ENCODE measurements at places on chromosomes 6 and 20.

- DNase-seq, result no peak
Measured at GRCh38 chr6:157651731-157652490, 171.1 kb upstream of the SNX9 start.

DNA sequence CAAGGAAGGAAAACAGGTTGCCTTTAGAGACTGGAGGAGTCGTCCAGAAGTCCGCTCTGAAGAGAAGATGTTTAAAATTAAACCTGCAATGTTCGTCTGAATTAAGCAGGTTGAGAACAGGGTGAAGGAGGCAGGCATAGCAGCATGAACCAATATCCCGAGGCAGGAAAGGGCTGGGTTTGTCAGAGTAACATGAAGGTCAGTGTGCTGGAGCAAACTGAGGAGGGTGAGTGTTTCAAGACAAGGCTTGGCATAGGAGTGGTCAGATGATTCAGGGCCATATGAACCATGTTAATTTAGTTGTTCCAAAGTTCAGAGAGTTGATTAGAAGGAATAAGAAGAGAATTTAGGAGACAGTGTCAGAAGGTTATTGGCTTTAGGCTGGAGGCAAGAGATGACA, 93.3 kb downstream of the UTRN start:
- no peak for DNase-seq

DNA sequence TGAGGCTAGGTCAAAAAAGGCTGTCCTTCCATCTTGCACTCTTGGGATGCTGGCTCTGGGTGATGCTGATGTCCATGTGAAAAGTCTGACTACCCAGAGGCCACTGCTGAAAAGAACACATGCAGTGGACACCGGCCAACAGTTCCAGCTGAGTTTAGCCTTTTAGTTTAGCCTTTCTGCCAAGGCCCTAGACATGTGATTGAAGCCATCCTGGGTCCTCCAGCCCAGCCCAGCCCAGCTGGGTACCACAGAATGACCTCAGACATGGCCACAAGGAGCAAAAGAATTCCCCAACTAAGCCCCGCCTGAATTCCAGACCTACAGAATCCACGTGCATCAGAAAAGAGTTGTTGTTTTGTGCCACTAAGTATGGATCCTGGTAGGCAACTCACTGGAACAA, 17.4 kb downstream of the PIGT start:
- DNase-seq, result no peak

GRCh38 chr6:140599916-140600315, 1225.5 kb upstream of the CITED2 start:
- DNase-seq, result no peak

DNA sequence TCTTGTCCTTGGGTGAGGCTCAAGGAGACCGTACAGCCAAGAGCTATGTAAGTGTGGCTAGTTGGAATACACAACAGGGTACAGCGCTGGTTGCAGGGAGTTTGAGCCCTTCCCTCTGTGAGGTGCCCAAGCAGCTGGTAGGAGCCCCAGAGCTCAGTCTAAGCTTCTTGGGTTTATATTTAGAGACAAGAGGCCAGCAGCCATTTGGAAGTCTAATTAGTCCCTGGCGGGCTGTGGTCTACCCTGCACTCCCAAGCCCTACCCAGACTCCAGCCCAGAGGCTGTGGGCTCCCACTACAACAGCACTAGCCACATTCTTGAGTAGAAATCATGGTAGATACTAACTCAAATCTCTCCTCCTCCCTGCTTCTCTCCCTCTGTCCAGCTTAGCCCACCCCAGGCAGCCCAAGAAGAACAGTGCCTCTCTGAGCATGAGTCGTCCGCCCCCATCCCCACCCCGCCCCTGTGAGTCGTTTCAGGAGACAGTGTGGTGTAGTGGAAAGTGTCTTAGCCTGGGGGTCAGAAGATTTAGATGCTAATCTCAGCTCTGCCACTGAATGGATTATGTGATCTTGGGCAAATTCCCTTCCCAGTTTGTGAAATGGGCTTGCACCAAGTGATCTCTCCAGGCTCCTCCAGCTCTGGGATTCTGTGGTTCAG, 37.8 kb downstream of the EIF2S2 start:
- no peak for DNase-seq

GRCh38 chr20:25707695-25708094, 11.0 kb upstream of the ZNF337 start:
- DNase-seq, result no peak

Measured in DMS53 (cell line).